Adrenal gland (tissue), 19 donors: ENCODE measurements at places on chromosomes 12 and 14. TPM values are rescaled to one million over a fixed set of nuclear protein-coding genes. Genes with fewer than 3 reads are reported as not detected.

DNA sequence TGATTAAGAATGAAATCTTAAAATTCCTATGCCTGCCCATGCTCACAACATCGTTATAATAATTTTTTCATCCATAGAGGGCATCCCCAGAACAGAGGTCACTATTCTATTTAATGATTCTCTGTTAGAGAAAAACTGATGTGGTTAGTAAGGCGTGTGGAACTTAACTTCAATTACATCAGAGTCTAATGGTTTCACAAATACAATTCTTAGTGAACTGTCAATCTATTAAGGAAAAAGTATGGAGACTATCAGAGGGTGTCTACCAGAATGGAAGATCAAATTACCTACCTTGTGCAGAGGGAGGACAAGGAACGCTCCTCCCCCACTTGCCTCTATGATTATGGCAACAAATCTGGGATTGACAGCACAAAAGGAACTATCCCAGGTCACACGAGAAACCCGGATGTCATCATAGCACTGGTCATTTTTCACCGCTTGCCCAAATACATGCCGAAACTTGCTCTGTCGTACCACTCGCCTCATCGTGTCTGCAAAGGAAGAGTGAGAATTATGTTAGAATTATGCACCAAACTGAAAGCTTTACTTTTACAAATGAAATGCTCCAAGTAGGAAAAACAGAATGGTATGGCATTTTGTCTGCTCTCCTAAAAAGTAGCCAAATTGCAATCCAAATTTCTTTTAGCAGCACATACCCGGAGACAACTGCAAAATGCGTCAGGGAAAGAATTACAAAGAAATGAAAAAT is 30.3 kb downstream of the CORO1C start:
- DNase-seq = no peak
- H3K4me3 ChIP-seq = no peak overlapping the region
- no peak overlapping the region for H3K27ac ChIP-seq

DNA sequence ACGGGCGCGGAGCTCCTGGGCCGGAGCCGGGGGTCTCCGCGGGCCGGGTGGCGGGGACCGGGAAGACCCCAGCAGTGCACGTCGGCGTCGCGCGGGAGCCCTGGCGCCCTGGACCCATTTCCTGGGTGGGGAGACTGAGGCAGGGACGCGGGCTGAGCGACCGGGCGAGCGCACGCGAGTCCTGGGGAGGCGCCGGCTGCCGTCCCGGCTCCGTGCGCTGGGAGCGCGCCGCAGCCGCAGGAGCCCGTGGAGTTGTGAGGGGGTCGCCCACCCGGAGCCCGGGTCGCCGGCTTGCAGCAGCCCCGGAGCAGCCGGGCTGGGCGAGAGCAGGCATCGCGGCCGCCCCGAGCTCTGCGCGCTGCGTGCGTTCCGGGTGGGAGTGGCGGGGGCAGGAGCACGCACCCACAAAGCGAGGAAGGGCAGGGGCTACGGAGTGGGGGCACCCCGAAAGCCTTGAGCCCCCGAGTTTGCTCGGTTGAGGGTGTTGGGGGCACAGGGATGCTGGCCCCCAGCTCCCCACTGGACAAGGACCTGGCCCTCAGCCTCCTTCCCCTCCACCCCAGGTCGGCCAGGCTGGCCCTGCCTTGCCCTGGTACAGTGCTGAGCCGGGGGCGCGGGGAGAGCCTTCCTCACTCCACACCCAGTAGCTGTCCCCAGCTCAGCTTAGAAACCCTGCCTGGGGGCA is 620 bp downstream of the MMP17 start:
- no peak for DNase-seq
- H3K27me3 ChIP-seq = peaks cover 52% of the 10 kb centered on the region
- no peaks in the 10 kb centered on the region for H3K36me3 ChIP-seq
- H3K4me1 ChIP-seq = peaks cover 4% of the 10 kb centered on the region

- DNase-seq = no peak
- no peaks in the 10 kb centered on the region for H3K27me3 ChIP-seq
- no peak overlapping the region for H3K4me3 ChIP-seq
- no peak overlapping the region for H3K27ac ChIP-seq
- H3K36me3 ChIP-seq = no peaks in the 10 kb centered on the region
Measured at GRCh38 chr12:50013361-50014147, 11.7 kb downstream of the RACGAP1 start.

DNA sequence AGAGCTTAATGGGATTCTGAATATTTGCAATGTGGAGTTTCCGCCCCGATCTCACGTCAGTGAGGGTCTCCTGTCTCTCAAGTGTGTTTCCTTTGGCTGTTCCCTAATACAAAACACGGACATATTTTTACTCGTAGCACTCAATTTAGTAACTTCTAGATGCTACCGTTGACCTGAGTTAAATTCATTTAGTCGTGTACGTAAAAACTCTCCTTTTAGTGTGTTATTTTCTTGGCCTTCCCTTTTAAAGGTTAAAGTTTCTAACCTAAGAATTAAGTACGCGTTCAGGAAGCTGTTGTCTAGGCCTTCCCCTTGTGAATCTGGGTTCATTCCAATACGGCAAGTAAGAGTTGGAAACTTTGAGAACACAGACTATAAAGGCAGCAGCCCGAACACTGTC is 64.4 kb downstream of the DDX51 start:
- H3K4me3 ChIP-seq = no peak overlapping the region
- DNase-seq = no peak
- no peaks in the 10 kb centered on the region for H3K27me3 ChIP-seq
- H3K27ac ChIP-seq = no peak overlapping the region
- H3K36me3 ChIP-seq = no peaks in the 10 kb centered on the region

- no peak overlapping the region for H3K4me3 ChIP-seq
- no peak overlapping the region for H3K27ac ChIP-seq
- no peaks in the 10 kb centered on the region for H3K27me3 ChIP-seq
- peaks cover 24% of the 10 kb centered on the region for H3K4me1 ChIP-seq
- no peaks in the 10 kb centered on the region for H3K36me3 ChIP-seq
- no peak for DNase-seq
Measured at GRCh38 chr14:75338398-75338797, 59.8 kb downstream of the FOS start.

DNA sequence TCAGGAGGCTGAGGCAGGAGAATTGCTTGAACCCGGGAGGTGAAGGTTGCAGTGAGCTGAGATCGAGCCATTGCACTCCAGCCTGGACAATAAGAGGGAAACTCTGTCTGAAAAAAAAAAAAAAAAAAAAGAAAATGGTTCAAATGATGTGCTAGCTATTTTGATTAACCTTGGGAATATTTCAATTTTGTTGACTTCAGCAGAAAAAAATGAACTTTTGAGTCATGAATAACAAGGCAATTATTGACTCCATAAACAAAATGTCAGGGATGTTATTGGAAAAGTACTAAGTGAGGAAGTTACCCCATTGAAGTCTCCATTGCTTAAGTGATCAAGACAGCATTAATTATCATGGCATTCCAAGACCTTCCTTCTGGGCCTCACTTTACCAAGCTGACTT is 10.6 kb upstream of the PKP2 start:
- DNase-seq = no peak
- no peak overlapping the region for H3K4me3 ChIP-seq
- no peaks in the 10 kb centered on the region for H3K27me3 ChIP-seq
- H3K27ac ChIP-seq = no peak overlapping the region

DNA sequence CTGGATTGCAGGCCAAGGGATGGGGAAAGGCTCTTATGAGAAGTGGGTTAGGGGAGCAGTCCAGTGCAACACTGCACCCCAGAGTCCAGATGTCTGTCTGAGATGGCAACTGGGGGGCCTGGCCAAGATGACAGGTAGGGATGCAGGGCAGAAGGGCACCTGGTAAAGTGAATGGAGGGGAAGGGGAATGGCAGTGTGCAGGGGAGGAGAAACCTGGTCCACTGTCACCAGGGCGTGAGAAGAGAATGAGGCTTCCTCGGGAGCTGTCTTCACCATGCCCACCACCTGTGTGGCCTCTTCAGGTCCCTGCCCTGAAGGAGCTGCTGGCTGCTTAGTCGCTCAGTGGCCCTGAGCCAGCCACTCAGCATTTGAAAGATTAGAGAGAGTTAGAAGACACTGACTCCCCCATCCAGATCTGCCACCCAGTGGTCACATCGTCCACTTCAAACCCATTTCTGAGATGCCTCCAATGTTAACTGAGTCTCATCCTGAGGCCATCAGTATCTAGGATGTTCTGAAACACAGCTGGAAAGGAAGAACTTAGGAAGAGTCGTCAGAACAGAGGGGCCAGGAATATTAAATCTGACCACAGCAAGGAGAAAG is 57.3 kb downstream of the PLEKHG3 start:
- H3K36me3 ChIP-seq = no peaks in the 10 kb centered on the region
- peaks cover 10% of the 10 kb centered on the region for H3K4me1 ChIP-seq
- H3K27ac ChIP-seq = peak overlapping the region; percentile 16
- DNase-seq = no peak
- no peaks in the 10 kb centered on the region for H3K27me3 ChIP-seq

DNA sequence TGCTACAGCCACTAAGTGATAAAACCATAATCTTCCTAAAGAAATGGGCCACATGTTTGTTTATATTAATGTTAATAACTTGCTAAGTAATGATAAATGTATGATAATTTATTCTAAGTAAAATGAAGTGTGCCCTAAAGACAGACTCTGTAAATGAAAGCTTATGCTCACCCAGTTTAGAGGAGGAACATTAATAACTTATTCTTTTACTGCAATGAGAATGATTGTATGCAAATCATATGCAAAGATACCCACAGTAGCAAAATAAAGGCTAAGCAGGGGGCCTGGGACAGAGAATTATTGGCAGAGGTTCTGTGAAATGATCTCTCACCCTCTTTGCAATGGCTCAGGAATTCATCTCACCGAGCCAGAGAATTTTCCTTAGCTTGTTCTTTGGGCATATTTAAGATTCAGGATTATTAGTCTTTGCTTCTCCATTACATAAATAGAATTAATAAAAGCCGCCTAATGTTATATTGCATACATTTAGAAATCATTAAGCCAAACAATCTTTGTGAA is 75.9 kb downstream of the TMEM132D start:
- no peaks in the 10 kb centered on the region for H3K36me3 ChIP-seq
- no peak overlapping the region for H3K27ac ChIP-seq
- no peaks in the 10 kb centered on the region for H3K4me1 ChIP-seq
- H3K27me3 ChIP-seq = no peaks in the 10 kb centered on the region
- no peak overlapping the region for H3K4me3 ChIP-seq

GRCh38 chr12:106452309-106452708 is 94.8 kb downstream of the POLR3B start:
- H3K4me1 ChIP-seq = no peaks in the 10 kb centered on the region
- no peak overlapping the region for H3K27ac ChIP-seq
- H3K4me3 ChIP-seq = no peak overlapping the region
- no peaks in the 10 kb centered on the region for H3K27me3 ChIP-seq
- H3K36me3 ChIP-seq = no peaks in the 10 kb centered on the region
- DNase-seq = no peak

- no peaks in the 10 kb centered on the region for H3K27me3 ChIP-seq
- no peak overlapping the region for H3K4me3 ChIP-seq
Measured at GRCh38 chr14:30706704-30707103, 84.6 kb downstream of the SCFD1 start.

DNA sequence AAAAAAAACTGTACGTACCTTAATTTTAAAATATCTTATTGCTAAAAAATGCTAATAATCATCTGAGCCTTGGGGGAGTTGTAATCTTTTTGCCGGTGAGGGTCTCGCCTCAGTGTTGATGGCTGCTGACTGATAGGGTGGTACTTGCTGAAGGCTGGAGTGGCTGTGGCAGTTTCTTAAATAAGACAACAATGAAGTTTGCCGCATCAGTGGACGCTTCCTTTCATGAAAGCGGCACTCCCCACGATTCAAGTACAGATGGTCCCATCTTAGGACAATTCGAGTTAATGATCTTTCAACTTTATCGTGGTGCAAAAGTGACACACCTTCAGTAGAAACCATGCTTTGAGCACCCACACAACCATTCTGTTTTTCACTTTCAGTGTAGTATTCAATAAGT is 7.6 kb upstream of the PLD4 start:
- H3K4me3 ChIP-seq = no peak overlapping the region
- no peaks in the 10 kb centered on the region for H3K27me3 ChIP-seq
- no peaks in the 10 kb centered on the region for H3K36me3 ChIP-seq
- H3K4me1 ChIP-seq = no peaks in the 10 kb centered on the region
- DNase-seq = no peak

DNA sequence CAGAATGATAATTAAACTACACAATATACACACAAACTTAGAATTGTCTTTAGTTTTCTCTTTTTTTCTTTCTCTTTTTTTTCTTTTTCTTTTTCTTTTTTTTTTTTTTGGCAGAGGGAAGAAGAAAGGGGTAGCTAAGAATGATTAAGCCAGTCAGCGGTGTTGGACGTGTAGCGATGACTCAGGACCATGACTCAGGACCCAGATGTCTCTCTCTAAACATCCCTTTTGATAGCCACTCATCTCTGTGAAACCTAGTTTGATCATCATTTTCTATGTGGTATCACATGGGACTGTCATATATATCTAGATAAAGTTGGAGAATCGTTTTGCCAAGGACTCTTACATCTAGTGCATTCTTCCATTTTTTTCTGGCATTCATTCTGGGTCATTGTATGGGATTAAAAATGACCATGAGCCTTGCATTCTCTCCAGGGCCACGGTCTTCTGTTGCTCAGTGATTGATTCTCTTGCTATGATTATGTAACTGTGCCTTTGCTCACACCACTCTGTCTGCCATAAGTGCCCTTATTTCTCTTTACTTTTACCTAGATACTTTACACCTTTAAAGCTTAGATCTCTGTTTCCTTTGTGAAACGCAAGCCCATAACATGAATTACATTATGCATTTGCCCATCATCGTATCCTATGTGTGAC is 26.6 kb upstream of the NRXN3 start:
- no peaks in the 10 kb centered on the region for H3K4me1 ChIP-seq
- no peak for DNase-seq
- no peaks in the 10 kb centered on the region for H3K36me3 ChIP-seq
- no peak overlapping the region for H3K4me3 ChIP-seq
- no peak overlapping the region for H3K27ac ChIP-seq

Gene MOK
- 26.5 TPM for total RNA-seq

Gene RBP5
- total RNA-seq = 8.8 TPM

Gene POU6F1
- 2.4 TPM for total RNA-seq

Gene C12orf54
- total RNA-seq = not detected

Gene SERPINA4
- 0.06 TPM for total RNA-seq

Gene CDCA3
- total RNA-seq = 4.2 TPM
